ENCODE measurements at places on chromosomes 1 and 21.

- DNase-seq: no peak
These were observed 94.5 kb downstream of the KCND3 start for GRCh38 chr1:111895017-111895416.

GRCh38 chr1:25220666-25221065 lies 11.6 kb downstream of the SYF2 start:
- DNase-seq: no peak

GRCh38 chr1:13842497-13842896 lies 142.5 kb downstream of the PRDM2 start:
- DNase-seq: no peak

DNA sequence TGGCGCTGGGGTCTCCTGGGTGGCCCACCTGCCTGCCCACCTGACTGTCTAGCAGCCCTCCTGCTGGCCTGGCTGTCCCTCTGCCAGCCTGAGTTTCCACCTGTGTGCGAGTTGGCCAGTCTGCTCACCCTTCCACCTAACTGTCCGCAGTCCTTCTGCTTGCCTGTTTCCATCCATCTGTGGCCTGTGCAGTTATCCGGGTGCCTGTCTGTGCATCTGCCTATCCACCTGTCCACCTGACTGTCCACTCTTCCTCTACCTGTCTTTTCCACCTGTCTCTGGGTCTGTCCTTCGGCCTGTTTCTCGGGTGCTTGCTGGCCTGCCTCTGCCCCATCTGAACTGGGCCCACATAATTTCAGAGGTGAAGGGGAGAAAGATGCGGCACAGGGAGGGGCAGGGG lies 1.9 kb downstream of the KCNQ4 start:
- no peak for DNase-seq

DNA sequence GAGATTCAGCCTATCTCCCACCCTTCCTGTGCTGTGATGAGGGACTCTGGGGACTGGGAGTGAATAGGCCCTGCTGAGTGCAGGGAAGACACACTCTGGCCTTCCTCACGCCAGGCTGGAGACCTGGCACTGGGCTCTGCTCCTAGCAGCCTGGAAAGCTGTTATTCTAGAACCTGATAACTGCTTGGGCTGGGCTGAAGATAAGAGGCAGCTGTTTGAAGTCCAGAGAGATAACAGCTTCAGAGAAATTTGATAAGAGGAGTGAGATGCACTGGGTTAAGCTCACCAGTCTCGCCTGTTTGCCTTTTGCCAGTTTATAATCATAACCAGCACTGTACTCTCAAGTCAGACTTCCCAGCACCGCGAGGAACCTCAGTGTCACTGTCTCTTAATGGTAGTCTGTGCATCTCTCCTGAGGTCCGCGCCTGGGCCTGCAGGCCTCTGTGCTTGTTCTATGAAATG lies 46.6 kb upstream of the GPR37L1 start:
- peak; percentile 87 for DNase-seq

GRCh38 chr1:230102472-230102871 lies 35.4 kb downstream of the GALNT2 start:
- no peak for DNase-seq

GRCh38 chr1:203217668-203218067 lies 11.8 kb downstream of the CHIT1 start:
- no peak for DNase-seq

GRCh38 chr1:199786695-199787094 lies 240.8 kb upstream of the NR5A2 start:
- DNase-seq: no peak

GRCh38 chr1:98420376-98421084 lies 241.0 kb upstream of the SNX7 start:
- no peak for DNase-seq

DNA sequence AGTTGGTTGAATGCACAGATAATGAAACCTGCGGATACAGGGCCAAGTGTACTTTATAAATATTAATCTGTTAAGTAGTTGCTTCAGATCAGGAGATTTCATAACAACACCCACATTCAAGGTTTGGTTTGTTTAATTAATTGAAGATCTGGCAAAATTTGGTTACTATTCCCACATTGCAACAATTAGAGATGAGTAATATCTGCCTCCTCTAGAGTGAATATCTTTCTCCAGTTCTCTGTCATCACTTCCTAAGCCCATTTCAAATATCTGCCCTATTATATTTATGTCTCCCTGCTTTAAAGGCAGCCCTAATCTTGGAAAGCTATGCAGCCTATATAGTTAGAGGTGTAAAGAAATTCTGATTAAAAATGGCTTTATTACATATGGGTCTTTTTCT lies 61.4 kb downstream of the PPP2R5A start:
- DNase-seq: no peak

DNA sequence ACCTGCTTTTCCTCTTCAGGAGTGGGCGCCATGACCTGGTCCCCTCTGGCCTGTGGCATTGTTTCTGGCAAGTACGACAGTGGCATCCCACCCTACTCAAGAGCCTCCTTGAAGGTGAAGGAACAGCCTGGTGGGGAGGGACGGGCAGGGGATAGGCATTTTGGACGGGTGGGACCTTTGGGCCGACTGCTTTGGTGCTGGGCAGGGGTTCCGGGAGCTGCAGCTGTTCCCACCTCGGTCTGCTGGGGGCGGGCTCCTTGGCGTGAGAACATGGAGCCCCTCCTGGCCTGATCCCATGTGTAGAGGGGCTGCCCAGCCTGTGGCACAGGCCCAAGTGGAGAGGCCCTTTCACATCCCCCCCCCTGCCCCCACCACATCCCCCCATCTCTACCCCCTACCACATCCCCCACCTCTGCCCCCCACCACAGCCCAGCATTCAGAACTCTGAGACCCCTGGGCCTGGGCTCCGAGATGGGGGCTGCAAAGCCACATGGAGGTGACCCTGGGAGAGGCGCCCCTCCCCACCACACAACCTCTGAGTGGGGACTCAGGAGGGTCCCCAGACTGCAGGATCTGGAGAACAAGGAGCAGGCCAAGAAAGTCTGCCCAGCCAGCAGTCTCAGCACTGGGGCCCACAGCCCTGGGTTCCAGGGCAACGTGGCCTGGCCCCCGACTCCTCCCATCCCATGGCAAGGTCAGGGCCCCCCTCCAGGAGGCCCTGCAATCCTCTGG lies 50.0 kb downstream of the KCNAB2 start:
- no peak for DNase-seq

DNA sequence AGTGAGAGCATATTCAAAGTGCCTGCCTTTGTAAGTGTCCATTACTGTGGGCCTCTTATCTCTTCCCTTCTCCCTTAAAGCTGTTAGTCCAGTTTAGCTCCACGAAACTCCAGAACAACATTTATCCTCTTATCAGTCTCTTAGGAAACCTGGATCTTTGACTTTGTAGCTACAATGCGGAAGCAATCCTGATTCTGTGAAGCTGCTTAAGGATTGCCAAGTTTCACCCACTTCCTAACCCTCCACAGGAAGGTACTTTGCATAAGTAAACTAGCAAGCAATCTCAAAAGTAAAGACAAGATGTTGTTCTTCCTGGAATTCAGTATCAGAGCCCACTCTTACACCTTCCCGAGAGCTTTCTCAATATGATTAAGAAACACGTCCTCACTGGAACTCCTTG lies 164.9 kb upstream of the USP25 start:
- DNase-seq: no peak

DNA sequence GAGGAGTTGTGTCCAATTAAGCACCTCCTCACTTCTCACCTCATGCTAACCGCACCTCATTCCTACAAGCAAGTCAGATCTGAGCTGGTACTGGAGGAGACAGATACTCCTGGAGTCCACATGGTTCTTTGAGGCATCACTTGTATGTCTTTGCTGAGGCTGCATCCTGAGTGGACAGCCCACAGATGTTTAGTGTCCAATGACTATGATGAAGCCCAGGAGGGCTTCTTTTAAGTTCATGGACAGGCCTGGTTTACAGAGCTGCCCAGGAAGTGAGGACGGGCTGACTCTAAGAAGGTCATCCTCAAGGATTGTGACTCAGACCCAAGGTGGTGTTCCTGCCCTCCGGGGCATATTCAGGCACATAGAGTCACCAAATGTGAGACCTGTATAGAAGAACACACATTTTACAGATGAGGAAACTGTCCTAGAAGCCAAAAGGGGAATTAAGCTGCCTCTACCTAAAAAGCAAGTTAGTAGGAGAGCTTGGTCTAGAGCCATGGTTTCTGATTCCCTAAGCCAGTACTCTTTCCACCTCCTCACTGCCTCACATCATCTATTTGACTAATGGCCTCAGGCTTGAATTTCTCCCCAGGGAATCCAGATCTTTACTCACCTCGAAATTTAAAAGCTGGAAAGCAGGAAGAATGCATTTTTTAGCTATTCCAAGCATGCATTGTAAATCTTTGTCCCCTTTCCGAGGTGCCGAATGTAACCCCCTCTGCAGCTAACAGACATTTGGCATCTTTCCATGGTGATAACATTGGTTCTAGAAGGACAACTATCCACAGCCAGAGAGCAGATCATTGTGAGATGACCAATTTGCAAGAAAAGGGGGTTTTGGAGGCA lies 228.1 kb downstream of the OMA1 start:
- no peak for DNase-seq

DNA sequence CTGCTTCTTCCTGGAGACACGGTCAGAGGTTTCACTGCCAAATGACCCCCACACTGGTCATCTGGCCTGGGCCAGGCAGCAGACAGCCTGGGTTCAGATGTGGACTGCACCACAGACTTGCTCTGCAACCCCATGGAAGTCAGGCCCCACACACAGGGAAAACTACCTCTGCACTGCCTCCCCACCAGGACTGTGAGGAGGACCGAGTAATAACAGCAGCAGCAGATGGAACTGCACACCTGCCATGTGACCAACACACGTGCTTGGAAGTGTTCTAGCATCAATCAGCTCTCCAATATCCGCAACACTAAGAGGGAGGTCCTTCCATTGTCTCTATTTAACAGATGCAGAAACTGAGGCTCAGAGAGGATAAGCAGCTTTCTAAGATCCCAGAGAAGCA lies 51.4 kb downstream of the SLC9A1 start:
- DNase-seq: no peak

DNA sequence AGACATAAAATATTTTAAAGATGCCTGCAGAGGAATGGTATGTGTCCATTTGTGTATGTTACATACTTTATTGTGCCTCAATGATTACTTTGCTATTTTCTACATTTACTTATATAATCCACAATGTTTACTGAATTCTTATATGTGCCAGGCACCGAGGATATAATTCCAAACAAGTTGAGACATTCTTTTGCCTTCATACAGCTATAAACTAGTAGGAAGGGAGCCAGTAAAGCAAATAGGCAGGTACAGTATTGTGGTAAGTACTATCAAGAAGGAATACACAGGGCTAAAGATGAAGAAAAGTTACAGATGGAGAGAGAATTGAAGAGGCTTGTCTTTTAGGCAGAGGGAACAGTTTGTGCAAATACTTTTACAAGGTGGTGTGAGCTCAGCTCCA lies 131.6 kb downstream of the DISP1 start:
- no peak for DNase-seq

- peak; percentile 39 for DNase-seq
These were observed 24.4 kb upstream of the WDR26 start for GRCh38 chr1:224458996-224459395.

- DNase-seq: no peak
These were observed 99.7 kb upstream of the HAO2 start for GRCh38 chr1:119268879-119269278.

GRCh38 chr1:20143734-20144565 lies 4.8 kb downstream of the PLA2G2F start:
- no peak for DNase-seq

DNA sequence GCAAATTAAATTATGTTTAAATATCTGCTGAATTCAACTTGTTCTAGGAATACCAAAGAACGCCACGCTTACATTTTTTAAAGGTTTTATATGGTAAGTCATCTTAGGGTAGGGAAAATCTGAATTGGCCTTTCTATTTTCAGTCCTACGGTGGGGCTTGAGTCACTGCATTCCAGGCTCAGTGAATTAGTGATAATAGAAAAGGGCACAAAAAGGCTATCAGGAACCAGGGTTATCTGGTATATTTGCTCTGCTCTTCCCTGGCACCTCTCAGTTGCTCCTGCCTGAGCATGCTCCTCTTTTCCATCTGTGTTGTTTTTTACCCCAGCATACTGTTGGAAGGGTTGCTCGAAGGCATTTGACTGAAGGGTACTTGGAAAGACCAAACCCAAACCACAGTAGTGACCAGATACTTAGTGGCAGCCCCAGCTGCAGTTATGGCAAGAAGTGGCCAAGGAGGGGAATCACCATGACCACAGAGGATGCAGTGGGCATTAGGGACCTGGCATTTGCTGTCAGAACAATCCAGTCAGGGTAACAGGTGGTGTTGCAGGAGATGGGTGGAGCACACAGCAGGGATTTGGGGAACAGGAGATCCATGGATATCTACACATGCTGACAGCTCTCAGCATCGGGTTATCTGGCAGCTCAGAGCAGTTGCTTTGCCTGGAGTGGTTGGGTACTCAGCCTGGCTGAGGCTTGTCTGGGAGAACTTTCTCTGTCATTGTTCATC lies 2.3 kb downstream of the OVAAL start:
- no peak for DNase-seq

DNA sequence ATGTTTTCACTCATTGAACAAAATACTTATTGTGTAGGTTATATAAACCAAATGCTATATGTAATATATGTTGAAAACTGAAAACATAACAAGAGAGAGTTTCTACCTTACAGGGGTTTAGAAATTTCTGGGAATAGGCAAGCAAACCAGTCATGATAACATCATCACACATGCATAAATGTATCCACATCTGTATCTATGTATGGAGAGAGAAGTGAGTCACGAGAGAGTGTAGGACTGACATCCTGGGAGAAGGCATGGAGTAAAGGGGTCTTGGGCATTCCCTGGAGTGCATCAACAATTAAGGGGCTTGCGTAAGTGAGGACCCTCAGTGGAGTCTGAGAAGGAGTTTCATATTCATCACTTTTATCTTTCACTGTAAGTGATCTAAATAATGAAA lies 65.5 kb downstream of the PCNX2 start:
- no peak for DNase-seq

DNA sequence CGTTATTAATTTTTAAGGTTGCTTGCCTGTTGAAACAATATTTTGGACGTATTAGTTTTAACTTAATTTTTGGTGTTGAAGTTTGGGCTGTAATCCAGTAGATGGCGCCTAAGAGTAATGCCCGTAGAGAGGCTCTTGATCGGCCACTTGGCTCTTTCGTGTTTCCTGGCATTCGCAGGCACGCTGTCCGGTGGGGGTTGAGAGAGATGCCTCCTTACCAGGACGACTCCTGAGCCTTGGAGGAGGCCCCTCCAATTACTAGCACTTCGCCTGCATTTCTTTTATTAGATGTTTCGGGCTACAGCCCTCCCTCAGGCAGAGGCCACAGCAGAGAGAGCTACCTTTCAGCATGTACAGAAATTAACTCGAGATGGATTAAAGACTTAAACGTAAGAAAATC lies 12.0 kb downstream of the OR2M4 start:
- DNase-seq: peak; percentile 20

- DNase-seq: no peak
These were observed 18.4 kb upstream of the FOXO6 start for GRCh38 chr1:41342774-41343355.

GRCh38 chr1:202158810-202159533 lies 1.4 kb downstream of the PTPN7 start:
- DNase-seq: peak; percentile 41

DNA sequence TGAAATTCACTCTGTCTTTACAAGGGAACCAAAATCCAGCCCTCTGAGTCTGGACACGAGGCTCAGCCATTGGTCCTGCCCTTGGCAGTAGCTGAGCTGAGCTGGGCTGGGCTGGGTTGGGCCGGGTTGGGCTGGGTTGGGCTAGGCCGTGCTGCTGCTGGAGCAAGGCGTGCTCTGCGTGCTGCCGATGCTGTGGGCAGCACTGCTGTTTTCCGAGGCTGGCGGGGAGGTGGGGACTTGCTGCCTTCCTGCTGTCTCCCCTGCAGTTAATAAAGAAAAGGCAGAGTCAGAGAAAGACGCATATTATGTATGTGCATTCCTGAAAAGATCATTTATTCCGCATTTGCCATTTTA lies 182.9 kb downstream of the CDC7 start:
- DNase-seq: no peak
